ENCODE measurements at places on chromosomes 1 and 21. TPM values are rescaled to one million over a fixed set of nuclear protein-coding genes. Genes with fewer than 3 reads are reported as not detected.

Gene SPRR2G
- polyA plus RNA-seq: not detected

Gene KPRP
- not detected for polyA plus RNA-seq

Gene DYNLT5
- polyA plus RNA-seq: 4.2 TPM

Gene OLFML2B
- polyA plus RNA-seq: 129 TPM

Gene GON4L
- 32.6 TPM for polyA plus RNA-seq

Gene LAX1
- polyA plus RNA-seq: 0.29 TPM

Gene TOR1AIP2
- polyA plus RNA-seq: 34.9 TPM

Gene KRTAP21-2
- not detected for polyA plus RNA-seq

Gene KIF21B
- polyA plus RNA-seq: 0.59 TPM

Gene S1PR1
- 15.5 TPM for polyA plus RNA-seq

Gene GCSAML
- 0.17 TPM for polyA plus RNA-seq

Gene TXNIP
- 249 TPM for polyA plus RNA-seq

- no peak for DNase-seq
These were observed 16.9 kb downstream of the CAPN9 start for GRCh38 chr1:230763927-230764591.

DNA sequence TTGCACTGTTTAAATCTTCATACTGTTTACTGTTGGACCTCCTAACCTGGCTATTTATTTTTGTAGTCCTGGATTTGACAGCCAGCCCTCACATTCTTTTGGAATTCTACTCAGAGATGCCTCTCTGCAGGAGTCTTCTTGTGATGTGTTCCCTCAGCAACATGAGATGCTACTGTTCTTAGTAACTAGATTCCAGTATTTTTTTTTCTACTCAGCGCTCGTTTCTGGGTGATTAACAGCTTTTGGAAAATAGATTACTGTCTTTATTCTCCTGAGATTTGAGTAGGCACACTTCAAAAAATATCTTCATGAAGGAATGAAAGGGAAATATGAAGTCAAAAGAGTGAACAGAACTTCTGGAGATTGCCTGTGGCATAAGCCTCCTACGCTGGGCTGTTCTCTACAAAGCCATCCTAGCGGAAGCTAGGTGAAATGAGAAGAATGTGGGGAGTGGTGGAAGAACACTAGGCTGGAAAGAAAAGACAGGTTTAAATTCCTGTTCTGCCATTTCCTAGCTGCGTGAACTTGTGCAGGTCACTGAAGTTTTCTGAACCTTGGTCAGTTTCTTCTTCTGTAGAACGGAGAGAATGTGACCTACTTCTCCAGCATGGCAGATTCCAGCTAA lies 75.9 kb downstream of the LRRC8C start:
- DNase-seq: no peak

GRCh38 chr1:162701286-162701685 lies 69.0 kb downstream of the DDR2 start:
- DNase-seq: no peak

DNA sequence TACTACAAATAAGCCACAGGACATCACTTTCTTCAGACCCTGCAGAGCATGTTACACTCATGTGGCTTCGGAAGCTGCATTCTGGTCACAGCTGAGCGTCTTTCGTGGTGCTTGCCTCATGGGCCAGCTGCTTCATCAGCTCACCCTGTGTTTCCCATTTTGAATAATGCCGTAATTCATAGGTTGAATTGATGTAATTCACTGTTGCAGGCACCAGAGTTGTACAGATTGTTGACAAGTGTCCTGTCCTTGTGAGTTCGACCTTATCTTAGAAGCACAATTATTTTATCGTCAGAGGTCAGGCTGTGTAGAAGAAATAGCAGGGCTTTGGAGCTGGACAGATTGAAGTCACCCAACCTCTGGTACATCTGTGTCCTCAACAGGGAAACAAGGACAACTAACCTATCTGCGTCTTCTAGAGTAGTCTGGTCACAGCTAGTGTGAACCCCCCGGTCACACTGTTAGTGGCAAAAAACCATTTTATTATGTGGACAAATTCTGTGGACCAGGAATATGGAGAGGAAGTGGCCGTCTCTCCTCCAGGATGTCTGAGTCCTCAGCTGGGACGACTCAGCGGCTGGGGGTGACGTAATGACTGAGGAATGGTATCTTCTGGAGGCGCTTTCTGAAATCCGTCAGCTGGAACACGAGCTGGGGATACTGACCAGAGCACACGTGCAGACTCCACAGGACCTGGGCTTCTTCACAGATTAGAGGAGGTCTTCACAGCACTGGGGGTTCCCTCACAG lies 17.8 kb downstream of the PKNOX1 start:
- peak; percentile 80 for DNase-seq

DNA sequence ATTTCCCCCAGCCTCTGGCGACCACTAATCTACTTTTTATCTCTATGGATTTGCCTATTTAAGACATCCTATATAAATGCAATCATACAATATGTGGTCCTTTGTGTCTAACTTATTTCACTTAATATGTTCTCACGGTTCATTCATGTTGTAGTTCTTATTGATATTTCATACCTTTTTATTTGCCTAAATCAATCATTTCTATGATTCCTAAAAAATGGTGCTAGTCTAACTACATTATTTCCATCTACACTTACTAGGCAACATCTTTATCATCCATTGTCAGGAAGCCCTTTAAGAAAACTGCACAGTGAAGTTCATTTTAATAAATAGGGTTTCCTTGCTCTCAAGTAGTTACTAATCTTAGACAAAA lies 380 bp upstream of the FBXO28 start:
- no peak for DNase-seq

DNA sequence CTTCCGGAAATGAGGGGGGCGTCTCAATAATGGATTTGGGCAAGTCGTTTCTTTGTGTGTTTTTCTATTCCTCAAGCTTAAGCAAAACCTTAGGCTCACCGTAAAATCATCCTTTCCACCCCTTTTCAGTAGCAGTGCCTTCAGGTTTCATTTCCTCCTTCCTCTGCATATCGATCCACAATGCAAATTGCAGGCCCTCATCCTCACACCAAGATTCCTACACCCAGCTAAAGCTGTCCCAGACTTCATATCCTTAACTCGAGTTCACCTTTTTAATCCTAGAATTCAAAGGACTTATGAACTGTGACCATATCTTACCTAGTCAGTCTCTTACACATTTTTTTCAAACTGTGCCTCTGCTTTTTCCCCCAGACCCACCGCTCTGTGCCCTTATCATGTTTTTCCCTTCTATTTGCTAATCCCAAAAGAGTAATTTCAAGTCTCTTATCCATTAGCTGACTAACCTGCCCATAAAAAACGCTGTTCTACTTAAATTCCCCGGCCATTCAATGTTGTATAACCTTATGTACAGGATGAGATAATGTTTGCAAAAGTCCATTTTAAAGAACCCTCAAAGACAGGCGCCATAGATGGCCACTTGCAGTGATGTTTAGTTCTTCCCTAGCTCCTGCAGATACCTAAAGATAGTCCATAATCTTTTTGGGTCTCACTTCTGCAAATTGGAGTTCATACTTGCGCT lies 1.5 kb downstream of the AKIRIN1 start:
- no peak for DNase-seq

- peak; percentile 76 for DNase-seq
These were observed 239.8 kb downstream of the LMX1A start for GRCh38 chr1:165116732-165117131.

GRCh38 chr1:44072204-44072603 lies 40.9 kb upstream of the SLC6A9 start:
- peak; percentile 76 for DNase-seq

DNA sequence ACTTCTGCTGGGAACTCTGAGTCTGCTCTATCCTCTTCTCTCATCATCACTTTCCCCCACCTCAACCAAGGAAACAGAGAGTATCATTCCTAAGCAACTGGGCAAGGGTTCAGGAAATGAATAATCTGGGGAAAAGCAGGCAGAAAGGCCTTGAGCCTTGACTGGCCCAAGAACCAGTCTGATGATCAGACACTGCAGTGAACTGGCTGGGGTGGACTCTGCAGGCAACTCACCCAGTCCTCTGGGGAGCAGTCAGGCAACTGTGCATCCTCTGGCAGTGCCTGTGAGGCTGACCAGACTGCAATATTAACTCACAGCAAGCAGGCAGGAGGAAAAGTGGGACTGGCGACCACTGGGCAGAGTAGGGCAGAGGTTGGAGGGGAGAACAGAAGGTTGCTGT lies 991 bp downstream of the ANKRD35 start:
- DNase-seq: no peak

DNA sequence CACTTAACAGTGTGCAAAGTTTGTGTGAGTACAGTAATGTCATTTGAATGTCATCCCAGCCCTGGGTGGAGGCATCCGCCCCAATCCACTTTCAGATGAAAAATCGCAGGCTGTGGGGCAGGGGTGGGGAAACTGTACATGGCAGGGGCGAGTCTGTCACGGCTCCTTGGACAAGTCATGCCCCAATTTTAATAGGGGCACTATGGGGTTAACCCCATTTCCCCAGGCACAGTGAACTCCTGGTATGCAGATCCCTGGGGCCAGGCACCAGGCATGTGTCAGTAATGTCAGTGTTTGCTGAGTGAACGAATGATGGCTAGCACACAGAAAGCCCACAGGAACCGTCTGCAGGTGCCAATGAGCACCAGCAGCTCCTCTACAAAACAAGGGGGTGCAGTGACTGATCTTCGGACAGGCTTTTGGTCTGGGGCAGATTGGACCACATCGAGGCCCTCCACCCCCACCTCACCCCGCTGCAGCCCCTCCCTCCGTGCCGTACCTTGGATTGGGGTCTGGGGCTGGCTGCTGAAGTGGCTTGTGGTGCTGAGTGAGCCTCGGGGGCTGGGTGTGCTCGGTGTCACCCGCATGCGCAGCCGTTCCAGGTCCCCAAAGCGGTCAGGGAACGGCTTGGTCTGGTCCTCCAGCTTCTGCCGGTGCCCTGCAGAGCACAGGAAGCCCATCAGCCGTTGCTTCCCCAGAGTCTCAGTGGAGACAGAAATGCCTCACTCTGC lies 23.2 kb downstream of the RUNX3 start:
- no peak for DNase-seq

DNA sequence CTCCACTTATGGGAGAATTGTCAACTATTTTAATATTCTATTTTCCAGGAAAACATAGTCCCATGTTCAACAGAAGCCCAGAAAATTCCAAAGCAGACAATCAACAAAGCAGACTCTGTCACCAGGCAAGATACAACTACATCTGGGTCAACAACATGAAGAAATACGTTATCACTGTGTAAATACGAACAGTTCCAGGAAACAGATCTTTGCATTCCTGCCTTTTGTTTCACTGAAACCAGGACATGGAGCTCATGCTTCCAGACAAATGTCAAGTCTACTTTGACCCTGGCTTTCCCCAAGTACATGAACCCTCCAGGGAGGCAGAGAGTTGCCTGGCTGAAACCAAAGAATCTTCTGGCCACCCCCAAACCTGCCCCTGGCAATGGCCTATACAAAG lies 106.7 kb downstream of the SETD4 start:
- no peak for DNase-seq

DNA sequence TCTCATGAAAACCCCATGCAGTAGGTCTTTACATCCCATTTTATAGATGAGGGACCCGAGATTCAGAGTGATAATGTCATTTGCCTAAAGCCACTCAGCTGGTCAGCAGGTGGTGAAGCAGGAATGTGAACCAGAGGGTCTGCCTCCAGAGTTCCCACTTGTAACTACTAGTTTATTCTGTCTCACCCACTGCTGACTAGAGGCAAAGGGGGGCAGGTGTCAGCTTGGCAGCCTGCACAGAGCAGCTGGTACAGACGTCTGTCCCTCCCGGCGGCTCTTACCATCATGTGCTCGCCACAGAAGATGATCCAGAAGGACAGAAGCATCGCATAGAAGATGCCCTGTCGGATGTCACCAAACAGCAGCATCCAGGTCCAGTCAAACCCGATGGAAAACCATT lies 82.4 kb downstream of the WLS start:
- peak; percentile 22 for DNase-seq

GRCh38 chr1:163162381-163162914 lies 40.3 kb downstream of the RGS5 start:
- peak; percentile 64 for DNase-seq

GRCh38 chr1:212432272-212432660 lies 454 bp upstream of the NENF start:
- DNase-seq: no peak

GRCh38 chr1:26083208-26083607 lies 15.8 kb upstream of the TRIM63 start:
- DNase-seq: no peak

DNA sequence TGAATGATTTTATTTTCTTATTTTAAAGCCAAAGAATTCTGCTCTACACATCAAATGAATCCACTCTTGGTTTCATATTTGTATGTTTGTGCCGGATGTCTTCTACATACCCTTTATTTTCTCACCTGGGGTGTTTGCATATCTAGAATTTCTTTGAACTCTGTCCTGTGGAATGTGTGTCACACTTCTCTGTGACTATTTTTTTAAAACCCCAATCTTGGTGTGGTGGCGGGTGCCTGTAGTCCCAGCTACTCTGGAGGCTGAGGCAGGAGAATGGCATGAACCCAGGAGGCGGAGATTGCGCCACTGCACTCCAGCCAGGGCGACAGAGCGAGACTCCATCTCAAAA lies 35.4 kb downstream of the CENPF start:
- DNase-seq: no peak

DNA sequence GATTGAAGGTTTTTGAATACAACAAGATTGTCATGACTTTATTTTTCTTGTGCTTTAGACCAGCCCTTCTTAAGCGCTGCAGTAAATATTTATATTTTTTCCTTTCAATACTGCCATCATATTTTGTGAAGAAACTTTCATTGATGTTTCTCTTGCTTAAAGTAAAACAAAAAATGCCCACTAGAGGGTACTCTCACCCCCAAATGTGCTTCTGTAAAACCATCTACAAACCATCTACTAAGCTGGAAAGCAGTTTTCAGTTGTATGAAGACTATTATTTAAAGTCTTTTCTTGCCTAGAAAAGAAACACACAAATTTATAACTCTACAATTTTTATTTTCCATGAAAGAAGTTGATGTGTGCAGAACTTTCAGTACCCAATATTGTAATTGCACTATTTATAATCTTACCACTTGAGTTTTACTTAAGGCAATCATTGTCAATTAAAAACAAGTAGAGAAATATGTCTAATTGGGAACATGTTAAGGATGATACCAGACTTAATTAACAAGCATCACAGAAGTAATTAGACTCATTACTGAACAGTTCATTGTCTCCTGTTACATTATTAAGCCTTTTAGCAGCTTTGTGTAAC lies 10.7 kb downstream of the LEPR start:
- DNase-seq: peak; percentile 34

DNA sequence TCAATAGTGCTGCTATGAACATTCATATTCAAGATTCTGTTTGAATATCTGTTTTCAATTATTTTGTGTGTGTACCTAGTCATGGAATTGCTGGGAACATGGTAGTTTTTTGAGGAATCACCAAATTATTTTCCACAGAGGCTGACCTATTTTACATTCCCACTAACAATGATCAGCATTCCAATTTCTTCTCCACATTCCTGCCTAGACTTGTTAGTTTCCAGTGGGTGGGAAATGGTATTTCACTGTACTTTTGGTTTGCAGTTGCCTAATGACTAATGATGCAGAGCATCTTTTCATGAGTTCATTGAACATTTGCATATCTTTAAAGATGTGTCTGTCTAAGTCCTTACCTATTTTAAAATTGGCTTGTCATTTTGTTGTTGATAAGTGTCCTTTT lies 1182.6 kb upstream of the B3GALT2 start:
- no peak for DNase-seq

- DNase-seq: no peak
These were observed 120.8 kb upstream of the GADD45A start for GRCh38 chr1:67564193-67564592.
